Smooth muscle cell of the brain vasculature (primary cell): ENCODE measurements at places on chromosomes 2 and 18.
A peak's percentile ranks its signal among the peaks of the same experiment; 100 is the strongest.

DNA sequence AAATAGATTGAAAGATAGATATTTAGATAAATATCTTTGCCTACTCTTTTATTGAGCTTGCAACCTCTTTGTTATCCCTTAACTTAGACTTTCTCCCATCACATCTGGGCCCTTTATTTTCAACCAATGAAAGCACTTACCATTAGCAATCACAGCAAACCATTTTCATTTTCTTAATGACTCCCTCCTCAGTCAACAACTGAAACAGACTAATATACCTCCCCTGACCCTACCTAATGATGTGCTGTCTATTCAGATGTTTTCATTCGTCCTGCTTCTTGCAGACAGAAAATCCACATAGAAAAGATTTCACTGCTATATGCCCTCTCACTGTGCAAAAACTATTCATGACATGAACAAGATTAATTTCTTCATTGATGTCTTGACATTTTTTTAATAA lies 154.4 kb downstream of the VWC2L start:
- DNase-seq, result no peak

- DNase-seq, result no peak
These were observed 901 bp upstream of the MFSD6 start for GRCh38 chr2:190407246-190407661.

GRCh38 chr2:88765154-88765888 lies 73.8 kb downstream of the RPIA start:
- no peak for DNase-seq

DNA sequence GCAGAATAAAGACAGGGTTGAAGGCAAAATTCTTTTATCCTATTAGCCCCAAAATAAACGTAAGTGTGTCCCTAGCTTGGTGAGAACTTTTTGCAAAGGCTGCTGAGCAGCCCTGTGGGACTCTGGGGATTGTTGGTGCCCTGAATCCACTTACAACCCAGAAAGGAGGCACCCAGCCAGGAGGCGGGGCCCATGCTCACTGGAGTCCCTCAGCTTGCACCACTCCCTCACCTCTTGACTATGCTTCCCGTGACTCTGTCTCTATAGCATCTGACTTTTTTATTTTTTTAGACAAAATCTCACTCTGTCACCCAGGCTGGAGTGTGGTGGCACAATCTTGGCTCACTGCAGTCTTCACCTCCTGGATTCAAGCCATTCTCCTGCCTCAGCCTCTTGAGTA lies 15.8 kb upstream of the COL6A3 start:
- DNase-seq, result no peak

GRCh38 chr2:8598295-8599165 lies 83.3 kb upstream of the ID2 start:
- no peak for DNase-seq

- peak; percentile 65 for DNase-seq
These were observed 157.5 kb upstream of the SESTD1 start for GRCh38 chr2:179422037-179422643.

DNA sequence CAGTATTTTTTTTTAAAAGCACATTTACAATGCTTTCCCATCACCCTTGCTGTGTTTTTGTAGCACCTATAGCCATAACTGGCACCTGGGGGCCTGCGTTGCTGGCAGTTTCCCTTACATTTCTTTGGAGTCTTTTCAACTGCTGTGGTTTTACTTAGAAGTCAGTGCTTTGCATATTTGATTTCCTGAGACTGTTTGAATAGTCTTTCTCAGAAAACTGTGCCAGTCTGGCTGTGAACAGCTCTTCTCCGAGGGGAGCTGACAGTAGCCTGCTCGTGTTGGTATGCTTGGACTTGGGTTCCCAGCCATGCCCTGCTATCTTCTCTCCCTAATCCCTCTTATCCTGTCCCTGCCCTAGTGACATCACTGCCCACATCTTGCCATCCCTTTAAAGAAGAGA lies 81.5 kb downstream of the DPP4 start:
- no peak for DNase-seq

DNA sequence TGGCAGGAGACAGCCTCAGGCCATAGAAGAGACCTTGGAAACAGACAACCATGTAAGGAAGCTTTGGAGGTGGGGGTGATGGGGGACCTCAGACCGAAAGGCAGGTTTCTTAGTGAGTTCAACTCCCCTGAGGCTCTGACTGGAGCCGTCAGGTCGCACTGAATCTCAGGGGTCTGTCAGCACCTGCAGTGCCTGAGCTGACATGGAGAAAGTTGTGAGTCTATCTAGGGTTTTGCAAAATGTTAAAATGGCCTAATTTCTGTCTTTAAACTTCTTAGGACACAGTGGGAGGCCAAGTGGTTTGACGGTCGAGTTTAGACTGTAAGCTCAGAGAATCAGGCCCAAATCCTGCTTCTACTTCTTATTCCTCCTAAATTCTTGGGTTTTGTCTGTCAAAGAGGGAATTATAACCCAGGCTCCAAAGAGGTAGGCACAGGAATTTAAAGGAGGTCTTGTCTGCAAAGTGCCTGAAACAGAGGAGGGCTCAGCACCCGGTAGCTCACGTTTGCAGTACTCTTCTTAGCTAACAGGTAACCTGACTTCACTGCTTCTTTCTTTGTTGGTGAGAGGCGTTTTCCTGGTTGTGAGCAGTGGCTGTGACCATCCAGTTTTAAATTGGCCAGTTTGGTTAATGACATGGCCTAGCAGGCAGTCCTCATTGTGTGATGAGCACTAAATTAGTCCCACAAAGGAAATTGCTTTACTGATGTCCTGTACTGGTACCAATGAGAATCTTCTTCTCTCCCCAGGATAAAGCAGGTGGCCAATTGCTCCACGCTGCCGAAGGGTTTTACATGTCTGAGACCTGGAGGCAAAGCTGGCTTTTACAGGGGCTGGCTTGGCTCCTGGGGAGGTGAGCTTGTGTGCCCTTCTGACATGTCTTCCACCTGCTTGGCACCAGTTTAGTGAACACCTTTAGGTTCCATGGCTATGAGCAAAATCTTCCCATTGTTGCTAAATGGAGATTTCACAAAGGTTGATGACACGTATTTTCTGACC lies 95.7 kb downstream of the MYCN start:
- DNase-seq, result no peak

DNA sequence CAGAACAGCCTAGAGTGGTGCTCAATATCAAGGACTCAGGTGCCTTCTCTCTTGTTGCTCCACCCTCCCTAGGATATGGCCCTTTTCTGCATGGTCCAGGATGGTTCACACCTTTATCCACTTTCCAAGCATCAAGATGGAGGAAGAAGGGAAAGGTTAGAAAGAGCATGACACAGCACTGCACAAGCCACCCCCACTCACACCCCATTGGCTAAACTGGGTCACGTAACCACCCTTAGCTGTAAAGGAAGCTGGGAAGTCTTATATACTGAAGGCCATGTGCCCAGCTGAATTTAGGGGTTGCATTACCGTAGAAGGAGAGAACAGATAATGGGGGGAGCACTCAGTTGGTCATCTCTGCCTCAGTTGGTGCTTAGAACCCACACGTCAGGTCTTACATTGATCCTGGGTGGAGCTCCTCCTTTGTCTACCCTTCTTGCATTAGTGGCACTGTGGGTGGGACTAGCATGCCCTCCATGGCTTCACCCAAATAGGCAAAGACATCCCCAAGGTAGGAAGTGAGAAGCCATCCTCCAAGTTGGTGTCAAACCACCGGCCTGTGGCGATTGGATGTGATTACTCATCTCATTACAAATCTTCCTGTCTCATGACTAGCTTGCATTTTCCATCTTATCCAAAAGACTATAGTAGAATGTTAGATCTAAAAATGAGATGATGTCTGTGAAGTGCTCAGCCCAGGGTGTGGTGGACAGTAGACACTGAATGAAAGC lies 248.5 kb downstream of the HAUS1 start:
- DNase-seq, result no peak

- DNase-seq, result no peak
These were observed 148.5 kb upstream of the SATB2 start for GRCh38 chr2:199606193-199606780.

GRCh38 chr2:61727746-61728145 lies 126.1 kb downstream of the FAM161A start:
- DNase-seq, result no peak

DNA sequence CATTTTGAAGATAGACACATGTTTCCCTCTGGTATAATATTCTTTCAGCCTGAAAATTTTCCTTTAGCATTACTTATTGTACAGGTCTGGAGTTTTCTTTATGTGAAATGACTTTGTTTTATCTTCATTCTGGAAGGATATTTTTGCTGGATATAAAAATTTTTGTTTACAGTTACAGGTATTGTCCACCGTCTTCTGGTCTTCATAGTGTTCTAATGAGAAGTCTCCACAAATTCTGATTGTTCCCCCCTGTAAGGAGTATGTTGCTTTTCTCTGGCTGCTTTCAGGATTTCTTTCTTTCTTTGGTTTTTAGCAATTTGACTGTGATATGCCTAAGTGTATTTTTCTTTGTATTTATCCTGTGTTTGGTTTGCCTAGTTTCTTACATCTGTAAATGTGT lies 15.0 kb downstream of the UBXN4 start:
- no peak for DNase-seq

DNA sequence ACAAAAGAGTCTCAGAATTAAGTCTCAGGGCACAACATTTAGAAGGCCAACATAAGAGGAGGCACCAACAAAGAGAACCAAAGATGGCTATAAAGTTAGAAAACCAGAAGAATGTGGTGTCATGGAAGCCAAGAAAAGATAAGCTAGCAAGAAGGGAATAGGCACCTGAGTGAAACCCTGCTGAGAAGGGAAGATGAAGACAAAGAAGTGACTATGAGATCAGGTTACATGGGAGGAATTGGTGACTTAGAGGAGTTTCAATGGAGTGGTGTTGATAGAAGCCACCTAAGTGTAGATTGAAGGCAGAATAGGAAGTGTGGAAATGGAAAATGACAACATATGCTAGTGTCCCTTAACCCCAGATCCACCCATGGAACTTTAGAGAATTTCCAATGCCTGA lies 327.6 kb upstream of the KCNJ3 start:
- DNase-seq, result no peak

DNA sequence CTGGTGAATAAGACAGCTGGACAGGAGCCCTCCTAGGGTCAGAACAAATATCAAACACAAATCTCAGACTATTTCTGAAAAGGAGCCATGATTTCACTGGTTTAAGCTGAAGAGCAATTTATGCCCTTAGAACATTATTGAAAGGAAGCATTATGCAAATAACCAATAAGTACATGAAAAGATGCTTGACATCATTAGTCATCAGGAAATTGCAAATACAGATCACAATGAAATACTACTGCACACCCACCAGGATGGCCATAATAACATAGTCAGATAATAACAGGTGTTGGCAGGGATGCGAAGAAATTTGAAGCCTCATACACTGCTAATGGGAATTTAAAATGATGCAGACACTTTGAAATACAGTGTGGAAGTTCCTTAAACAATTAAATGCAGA lies 176.4 kb upstream of the RAB6C start:
- DNase-seq, result no peak

DNA sequence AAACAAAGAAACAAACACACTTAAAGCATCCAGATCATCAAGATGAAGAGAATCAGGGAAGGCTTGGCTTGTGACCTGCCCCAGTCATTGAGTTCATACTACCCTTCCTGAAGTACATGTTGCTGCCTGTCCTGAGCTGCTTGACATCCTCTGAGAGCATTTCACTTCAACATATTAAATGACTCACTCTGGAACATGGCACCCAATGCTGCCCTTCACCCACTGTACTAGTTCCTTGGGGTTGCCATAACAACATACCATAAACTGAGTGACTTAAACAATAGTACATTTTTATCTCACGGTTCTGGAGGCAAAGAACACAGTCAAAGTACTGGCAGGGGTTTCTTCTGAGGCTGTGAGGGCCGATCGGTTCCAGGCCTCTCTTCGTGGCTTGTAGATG lies 371.3 kb downstream of the RNF144A start:
- no peak for DNase-seq
